Naive thymus-derived CD4-positive, alpha-beta T cell (primary cell): ENCODE measurements at places on chromosomes 16 and 17. TPM values are rescaled to one million over a fixed set of nuclear protein-coding genes. Genes with fewer than 3 reads are reported as not detected.

DNA sequence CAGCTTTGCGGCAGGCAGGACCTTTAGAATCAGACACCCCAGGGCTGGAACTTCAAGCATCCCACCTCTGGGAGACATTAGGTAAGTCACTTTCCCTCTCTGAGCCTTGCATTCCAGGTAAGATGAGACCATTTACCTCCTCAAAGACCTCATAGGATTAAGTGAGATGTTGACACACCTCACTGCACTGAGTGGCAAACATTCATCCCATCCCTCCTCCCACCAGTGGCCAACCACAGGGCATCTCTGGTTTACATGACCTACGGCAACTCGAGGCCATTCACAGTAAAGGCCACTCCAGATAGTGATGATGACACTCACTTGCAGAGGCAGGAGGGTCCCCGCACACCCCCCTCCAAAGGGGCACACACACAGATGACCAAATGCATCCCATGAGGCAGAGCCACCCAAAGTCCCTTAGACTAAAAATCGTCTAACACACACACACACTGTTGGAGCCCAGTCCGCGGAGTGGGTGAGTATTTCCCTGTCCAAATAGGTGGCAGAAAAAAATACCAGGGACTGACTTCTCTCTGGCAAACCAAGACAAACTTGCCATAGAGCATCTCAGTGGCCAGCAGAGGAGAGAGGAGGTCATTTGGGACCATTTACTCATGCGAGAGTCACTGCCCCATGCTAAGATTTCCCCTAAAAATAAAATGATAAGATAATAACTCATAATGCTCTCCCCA is 454.9 kb downstream of the SOX9 start:
- no peak for DNase-seq

DNA sequence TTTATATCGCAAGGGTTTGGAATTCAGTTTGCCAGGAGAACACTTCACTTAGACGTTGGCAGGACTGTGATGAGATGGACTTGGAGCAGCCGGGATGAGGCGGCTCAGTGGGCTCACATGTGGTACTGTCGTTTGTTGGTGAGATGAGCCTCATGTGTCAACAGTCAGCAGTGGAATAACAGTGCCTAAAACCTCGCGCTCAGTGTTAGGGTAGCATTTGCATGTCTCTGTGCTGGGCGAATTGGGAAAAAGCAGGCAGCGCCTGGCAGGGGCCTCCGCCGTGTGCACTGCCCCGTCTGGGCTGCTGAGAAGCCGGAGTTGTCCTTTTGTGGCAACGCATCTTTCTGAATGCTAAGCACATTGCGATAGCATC is 49.7 kb downstream of the CRISPLD2 start:
- DNase-seq = no peak

DNA sequence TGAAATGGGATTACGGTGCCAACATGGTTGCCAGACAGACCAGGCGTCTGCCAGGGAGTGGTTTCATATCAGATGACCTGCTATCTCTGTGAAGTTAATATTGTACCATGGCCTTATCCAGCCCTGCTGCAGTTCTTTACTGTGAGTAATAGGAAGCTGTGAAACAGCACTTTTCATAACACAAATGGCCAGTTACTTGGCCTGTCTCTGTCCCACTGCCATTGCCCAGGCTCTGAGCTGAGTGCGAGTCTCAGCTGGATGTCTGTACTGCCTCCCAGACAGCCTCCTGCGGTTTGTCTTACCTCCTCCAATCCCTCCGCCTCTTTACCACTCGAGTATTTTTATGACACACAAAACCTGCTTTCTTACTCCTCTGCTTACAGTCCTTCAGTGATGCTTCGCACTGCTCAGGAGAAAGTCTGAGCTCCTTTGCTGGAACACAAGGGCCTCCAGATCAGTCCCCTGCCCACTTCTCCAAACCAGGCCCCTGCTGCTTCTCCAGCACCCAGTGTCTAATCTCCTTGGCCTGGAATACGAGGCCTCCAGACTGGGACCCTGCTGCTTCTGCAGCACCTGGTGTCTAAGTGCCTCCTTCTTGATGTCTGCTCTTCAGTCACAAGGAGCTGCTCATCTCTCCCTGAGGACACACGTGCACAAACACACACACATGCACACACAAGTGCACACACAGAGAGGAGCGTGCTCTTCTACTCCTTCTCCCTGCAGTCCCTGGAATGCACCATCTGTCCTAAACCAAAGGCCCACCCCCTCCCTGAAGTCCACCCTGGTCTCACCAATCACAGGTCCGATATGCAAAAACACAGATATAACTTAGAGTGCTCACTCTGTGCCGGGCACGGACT is 17.1 kb upstream of the RHOT1 start:
- no peak for DNase-seq

- no peak for DNase-seq
Measured at GRCh38 chr17:48567209-48567608, 10.9 kb downstream of the HOXB4 start.

Gene C16orf96
- 0.65 TPM for total RNA-seq

Gene CACNG3
- total RNA-seq = not detected

Gene BEAN1
- total RNA-seq = not detected

Gene ACSM5
- not detected for total RNA-seq
